Activated T-helper 9 cell treated with anti-CD3 and anti-CD28 coated beads, Interleukin-2, amount 50 U/mL, for 16 hours (primary cell): ENCODE measurements at places on chromosomes 4 and X.
A peak's percentile ranks its signal among the peaks of the same experiment; 100 is the strongest.

GRCh38 chr4:100742045-100742444 is 224.2 kb upstream of the EMCN start:
- DNase-seq = no peak

DNA sequence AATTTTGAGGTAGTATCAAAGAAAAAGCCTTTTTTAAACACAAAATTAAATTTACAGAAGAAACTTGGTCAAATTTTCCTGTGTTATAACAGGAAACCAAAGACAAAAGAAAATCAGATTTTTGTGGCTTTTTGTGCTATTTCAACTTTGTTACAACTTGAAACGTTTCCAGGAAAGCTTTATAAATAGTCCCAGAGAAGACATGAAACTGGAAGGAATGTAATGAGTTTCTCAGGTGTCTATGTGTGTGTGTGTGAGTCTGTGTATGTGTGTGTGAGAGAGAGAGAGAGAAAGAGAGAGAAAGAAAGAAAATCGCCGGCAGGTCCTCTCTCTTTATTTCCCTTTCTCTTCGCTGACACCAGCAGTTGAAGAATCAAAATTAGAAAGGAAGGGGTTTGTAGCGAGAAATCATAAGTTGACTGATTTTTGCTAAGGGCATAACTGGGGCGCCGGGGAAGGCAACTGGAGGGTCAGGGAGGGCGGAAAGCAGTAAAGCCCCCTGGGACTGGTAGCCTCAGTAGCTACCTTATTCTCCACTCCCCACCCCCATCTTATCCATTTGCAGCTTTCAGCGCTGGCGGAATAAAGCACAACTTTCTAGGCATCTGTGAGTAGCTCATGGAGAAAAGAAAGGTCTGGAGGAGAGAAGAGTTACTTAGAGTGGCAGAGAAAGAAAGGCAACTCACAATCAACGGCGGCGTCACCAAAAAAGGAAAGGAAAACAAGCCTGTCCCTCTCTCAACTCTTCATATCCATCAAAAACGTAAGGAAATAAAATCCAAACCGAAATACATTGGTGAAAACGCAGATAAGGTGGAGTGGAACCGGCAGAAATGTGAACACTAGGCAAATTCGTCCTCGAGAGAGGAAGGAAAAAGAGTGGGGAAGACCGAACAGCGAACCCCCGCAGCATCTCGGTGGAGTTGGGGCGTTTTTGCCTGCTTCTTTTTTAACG is 1.3 kb downstream of the TMEM47 start:
- no peak for DNase-seq

DNA sequence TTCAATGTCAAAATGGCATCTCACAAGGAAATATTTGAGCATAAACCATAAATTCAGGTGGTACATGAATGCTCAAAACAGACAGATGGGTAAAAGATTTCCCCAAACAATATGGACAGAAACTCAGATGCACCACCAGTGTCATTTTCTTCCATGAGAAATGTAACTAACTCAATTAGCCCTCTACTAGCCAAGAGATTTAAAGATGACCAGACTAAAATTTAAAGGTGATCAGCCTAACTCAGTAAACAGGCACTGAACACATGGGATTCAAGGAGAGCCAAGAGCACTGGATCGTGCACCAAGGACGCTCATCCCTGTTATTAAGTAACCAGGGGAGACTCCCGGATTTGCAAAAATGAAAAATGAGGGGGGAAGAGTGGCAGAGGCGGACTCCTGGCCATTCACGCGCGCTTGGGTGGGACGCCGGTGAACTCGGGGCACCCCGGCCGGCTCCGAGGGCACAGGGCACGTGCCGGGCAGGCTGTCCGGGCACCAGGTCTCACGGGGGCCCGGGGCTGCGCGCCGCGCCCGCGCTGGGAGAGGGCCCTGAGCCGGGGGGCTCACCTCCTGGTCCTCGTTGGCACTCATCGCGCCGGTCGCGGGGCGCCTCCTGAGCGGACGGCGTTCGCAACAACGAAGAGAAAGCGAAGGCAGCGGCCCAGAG is 490 bp downstream of the RWDD4 start:
- DNase-seq = peak; percentile 9

GRCh38 chrX:24150898-24151297 is 1.4 kb downstream of the ZFX start:
- no peak for DNase-seq

GRCh38 chrX:141673946-141674345 is 24.6 kb downstream of the SPANXD start:
- DNase-seq = no peak

- DNase-seq = no peak
Observed at GRCh38 chr4:54842656-54843055, 184.9 kb downstream of the KIT start.

- DNase-seq = no peak
Observed at GRCh38 chrX:48045410-48046311, 25.8 kb downstream of the ZNF630 start.

GRCh38 chrX:68461093-68461492 is 27.8 kb upstream of the OPHN1 start:
- DNase-seq = no peak

DNA sequence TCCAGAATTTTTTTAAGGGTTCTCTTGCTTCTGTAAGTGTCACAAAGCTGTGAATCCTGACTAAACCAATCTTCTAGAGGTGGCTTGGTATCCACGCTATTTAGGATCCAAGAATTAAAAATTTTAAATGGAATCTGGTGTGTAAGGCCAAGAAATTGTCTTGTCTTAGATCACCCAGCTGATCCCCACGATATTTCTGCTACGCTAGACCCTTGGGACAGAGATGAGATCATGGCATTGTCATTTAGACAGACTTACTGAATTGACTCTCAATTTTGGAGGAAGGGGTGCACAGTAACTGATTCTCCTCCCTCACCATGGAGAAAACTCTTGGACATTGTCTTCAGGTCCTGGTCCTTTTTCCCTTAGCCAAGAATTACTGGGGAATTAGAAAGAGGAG is 5.7 kb downstream of the GPRIN3 start:
- DNase-seq = no peak

GRCh38 chrX:68193234-68193633 is 240.1 kb downstream of the OPHN1 start:
- no peak for DNase-seq

GRCh38 chrX:87728024-87728423 is 210.4 kb downstream of the KLHL4 start:
- no peak for DNase-seq

DNA sequence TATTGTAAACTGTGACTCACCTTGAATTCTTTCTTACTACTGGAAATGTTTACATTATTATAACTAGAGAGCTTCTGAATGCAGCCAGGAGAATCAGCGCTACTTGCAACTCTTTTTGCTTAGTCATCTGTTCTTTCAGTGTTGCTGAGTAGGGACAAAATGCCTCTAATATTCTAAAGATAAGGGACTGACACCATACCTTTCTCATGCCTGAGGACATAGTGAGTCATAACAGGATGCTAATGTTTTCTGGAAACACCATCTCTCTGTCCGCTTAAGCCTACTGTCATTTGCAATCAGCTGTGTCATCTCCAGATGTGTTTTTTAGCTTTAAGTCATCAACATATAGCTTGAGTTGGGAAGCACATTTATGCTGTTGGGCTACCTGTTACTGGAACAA is 108.3 kb downstream of the QRFPR start:
- no peak for DNase-seq

DNA sequence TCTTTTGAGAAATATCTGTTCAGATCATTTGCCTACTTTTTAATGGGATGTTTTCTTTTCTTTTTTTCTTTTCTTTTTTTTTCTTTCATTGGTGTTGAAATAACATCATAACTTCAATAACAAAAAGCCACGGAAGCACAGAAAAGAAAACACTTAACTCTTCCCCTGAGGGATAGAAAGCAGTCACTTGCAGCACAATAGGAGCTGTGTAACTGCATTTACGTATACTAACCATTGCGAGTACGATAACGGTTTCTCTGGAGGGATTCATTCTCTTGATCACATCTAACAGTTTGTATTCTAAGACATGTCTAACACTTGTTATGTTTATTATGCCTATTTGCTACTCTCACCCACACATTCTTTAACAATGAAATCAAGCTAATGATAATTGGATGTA is 27.3 kb downstream of the C4orf46 start:
- no peak for DNase-seq

DNA sequence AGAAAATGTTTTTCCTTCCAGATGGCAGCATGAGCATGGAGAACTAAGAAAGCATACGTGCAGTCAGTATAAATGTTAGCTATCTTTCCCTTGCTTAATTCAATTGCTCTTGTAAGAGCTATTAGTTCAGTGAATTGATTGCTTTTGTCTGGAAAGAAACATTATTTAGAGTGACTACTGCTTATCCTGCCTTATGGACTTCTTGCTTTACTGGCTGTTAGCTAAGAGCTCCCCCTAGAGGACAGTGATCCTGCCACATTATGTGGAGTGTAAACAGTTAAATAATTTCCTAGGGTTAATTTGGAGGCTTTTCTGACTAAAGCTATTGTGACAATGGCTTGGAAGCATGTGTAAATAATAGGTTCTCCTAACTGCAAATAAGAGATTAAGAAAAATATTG is 1402.4 kb downstream of the FAM133A start:
- no peak for DNase-seq

- DNase-seq = no peak
Observed at GRCh38 chr4:21451032-21451431, 497.5 kb downstream of the KCNIP4 start.

DNA sequence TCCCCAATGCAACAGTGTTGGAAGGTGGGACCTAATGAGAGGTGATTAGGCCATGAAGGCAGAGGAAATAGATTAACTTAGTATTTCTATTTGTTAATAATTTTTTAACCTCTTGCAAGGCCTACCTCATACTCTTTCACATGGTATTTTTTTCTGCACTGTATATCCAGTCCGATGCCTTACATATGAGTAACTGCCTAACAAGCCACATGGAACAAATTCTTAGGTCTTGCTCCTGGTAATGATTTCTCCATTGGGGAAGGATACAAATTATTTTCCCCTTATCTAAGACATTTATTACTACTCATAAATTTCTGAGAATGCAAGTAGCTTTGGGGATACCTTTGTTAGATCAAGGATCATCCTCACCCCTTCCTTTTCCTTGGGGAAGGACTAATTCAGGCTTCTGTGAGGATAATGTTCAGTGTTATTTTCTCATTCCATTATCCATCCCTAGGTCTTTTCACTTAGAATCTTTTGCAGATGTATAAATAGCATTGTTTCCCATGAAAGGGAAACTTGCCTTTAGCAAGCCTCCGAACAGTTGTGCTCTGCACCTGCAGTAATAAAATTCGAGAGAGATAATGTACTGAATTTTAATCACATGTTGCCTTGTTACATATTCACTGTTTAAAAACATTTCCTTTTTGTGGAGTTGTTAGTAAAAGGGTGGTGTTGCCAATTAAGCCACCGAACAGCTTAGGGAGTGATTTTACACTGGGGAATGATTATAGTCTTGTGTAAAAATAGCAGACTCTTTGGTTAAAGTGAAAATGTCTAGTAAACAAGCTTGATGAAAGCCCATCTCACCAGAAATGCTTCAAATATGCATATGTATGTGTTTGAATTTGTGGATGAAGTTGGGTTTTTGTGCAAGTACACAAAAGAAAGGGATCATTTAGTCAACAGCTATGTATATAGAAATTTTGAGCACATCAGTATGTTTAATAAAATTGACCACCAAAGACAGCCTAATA is 89.9 kb downstream of the CFAP299 start:
- no peak for DNase-seq

GRCh38 chrX:105462186-105462585 is 241.7 kb upstream of the TEX13A start:
- DNase-seq = no peak

GRCh38 chr4:184232202-184232601 is 14.5 kb upstream of the ENPP6 start:
- no peak for DNase-seq

GRCh38 chrX:41153448-41153847 is 68.2 kb downstream of the USP9X start:
- no peak for DNase-seq

DNA sequence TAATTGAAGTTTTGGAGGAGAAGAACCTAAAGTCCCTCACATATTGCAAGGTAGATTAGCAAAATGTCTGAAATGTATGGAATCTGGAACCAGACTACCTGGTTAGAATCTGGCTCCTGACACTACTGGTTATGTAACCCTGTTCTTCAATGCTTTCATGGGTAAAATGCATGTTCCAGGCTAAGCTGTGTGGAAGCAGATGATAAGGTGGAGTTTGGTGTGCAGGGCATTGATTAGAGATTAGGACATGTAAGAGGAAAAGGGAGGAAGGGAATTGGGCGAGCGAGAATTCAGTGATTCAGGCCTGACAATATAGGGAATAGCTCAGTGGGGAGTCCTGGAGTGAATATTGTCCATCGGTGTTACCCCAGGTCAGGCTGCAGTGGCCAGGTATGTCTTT is 165.8 kb upstream of the SFRP2 start:
- DNase-seq = no peak

DNA sequence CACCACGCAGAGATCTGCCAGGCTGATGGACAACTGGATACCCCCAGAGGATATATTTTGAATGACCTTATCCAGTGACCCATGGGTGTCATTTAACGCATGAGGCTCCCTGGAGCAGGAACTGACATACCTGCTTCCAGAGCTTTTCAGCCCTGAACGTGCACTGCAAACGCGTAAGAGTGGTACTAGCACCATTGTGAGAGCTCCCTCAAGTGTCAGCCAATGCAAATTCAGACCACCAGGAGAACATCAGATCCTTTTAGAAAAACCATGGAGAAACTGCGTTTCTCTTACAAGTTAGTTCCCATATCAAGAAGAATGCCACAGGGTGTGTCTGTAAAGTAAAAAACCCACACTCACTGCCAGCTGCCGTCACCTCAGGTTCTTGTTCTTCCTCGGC is 7.3 kb downstream of the TREX2 start:
- DNase-seq = no peak

GRCh38 chr4:5340991-5341451 is 289.7 kb downstream of the STK32B start:
- no peak for DNase-seq

- no peak for DNase-seq
Observed at GRCh38 chr4:66929748-66930147, 615.6 kb downstream of the CENPC start.

- DNase-seq = no peak
Observed at GRCh38 chrX:117511379-117511778, 605.2 kb downstream of the KLHL13 start.

DNA sequence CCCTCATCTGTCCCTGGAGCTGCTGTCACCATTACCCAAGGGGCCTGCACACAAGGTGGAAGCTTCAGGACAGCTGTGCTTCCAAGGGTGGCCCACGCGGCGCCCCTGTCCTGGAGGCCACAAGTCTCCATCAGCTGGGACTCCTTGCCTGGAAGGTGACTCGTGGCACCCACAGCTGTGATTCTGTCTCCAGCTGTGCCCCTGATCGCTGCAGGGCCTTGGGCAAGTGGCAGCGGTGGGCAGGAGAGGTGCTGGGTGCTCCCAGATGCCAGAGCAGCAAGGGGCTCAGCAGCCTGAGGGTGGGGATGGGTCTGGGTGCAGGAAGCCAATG is 9.0 kb upstream of the DUSP9 start:
- no peak for DNase-seq

DNA sequence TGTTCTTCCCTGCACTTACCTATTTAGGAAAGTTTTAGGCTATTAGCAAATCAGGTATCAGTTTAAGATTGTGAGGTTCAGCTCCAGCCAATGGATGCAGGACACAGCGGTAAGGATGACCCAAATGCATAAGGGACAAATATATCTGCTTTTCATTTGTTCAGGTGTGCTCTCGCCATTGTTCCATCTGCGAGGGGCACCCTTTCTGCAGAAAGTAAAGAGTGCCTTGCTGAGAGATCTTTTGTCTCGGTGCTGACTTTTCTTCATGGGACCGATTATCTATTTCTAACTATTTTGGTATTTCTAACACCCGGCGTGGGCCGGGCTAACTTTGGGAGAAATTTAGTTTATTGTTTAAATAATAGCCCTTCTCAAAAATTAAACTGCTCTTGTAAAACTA is 49.0 kb downstream of the CCDC149 start:
- DNase-seq = no peak

- DNase-seq = no peak
Observed at GRCh38 chr4:55014876-55015275, 110.5 kb downstream of the KDR start.
